ENCODE measurements at places on chromosomes 4 and X. TPM values are rescaled to one million over a fixed set of nuclear protein-coding genes. Genes with fewer than 3 reads are reported as not detected.

DNA sequence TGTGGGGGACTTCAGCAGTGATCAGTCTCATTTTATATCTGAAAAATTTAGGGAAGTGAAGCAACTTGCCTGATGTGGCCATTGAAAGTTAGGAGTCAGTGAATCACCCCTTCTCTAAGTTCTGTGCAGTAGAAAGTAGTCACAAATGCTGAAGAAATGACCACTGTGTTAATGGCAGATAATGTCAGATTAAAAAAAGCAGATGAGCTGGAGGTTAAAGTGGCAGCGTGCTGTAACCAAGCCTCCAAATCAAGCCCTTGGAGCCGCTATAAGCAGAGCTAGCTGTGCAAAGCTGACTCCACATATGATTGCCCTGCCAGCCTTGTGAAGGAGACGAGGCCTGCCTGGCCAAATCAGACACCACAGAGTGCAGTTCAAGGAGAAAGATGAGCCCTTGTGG is 39.2 kb upstream of the PDE5A start:
- no peak for DNase-seq

GRCh38 chr4:6011686-6012085 is 6.5 kb downstream of the C4orf50 start:
- no peak for DNase-seq

- peak; percentile 37 for DNase-seq
Observed at GRCh38 chrX:39112143-39112542, 310.9 kb downstream of the MID1IP1 start.

DNA sequence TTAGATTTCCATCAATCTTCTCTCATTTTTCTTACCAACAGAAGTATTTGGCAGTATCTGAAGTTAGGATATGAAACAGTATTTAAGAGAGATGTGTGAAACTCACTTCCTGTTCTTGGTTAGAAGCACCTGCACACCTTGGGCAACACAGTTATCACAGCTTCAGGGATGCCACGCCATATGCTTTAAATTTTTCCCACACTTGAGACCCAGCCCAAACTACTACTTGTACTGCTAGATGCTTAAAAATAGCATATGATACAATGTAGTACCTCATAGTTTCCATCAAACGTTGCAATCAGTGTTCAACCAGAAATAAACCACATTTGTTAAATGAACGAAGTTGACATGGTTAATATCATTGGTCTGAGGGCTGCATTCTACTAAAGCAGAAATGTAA is 725.1 kb upstream of the FRG1 start:
- no peak for DNase-seq

- DNase-seq = no peak
Observed at GRCh38 chr4:40306976-40307375, 28.2 kb upstream of the CHRNA9 start.

DNA sequence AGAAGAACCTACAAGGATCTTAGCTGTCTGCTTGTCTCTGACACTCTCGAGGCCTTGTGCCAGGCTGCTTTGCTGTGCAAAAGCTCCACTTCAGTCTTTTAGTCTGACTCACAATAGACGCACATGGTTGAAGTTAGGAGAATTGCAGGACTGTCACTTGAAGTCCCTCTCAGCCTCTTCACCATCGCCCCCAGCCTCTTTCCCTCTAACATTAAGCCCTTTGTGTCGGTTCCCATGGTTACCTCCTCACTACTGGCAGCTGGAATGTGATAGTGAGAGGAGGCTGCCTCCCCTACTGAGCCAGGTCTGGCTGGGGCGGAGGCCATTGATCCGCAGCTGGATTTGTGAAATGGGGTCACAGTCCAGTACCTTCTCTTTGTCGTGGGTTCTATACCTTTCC is 201.8 kb downstream of the SOWAHB start:
- no peak for DNase-seq

GRCh38 chrX:81286608-81287007 is 84.7 kb downstream of the SH3BGRL start:
- DNase-seq = no peak

DNA sequence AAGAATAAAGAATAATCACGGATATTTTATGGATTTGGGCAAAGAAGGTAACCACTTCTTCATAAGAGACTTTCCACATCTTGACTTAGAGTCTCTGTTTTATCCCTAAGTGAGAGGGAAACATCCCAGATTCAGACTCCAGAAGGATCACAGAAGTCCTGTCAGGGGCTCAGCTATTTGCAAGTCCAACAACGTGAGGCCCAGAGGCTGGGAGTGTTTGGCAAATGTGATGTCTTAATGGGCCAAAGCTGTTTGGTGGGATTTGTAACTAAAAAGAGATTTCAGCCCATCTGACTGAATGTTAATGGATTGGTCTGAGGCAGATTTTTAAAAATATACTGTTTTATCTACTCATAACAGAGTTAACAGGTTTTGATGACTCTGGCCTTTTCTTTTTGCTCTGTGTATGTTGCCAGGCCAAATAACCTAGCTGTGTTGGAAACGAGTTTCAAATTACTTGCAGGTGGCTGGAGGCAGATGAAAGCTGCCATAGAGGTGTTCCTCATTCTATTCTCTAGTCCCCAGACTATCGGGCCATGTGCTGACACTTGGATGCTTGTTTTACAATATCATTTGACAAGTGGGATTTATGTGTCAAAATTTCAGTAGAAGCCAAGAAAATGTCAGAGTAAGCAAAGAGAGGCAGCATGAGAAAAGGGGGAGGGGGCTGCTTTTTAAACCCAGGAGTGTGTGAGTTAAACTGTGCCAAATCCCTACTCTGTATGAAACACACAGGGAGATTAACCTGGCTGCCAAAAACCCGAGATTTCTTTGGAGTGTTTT is 330.9 kb downstream of the DCHS2 start:
- DNase-seq = no peak

- peak; percentile 18 for DNase-seq
Observed at GRCh38 chr4:1246901-1247863, 1.7 kb downstream of the CTBP1 start.

- DNase-seq = peak; percentile 75
Observed at GRCh38 chr4:8191136-8191747, 7.8 kb upstream of the SH3TC1 start.

The ACOX3 gene
- 24.7 TPM for total RNA-seq

The HS3ST1 gene
- total RNA-seq = 0.16 TPM
